ENCODE measurements at places on chromosomes 16 and 17. TPM values are rescaled to one million over a fixed set of nuclear protein-coding genes. Genes with fewer than 3 reads are reported as not detected.
A peak's percentile ranks its signal among the peaks of the same experiment; 100 is the strongest.

DNA sequence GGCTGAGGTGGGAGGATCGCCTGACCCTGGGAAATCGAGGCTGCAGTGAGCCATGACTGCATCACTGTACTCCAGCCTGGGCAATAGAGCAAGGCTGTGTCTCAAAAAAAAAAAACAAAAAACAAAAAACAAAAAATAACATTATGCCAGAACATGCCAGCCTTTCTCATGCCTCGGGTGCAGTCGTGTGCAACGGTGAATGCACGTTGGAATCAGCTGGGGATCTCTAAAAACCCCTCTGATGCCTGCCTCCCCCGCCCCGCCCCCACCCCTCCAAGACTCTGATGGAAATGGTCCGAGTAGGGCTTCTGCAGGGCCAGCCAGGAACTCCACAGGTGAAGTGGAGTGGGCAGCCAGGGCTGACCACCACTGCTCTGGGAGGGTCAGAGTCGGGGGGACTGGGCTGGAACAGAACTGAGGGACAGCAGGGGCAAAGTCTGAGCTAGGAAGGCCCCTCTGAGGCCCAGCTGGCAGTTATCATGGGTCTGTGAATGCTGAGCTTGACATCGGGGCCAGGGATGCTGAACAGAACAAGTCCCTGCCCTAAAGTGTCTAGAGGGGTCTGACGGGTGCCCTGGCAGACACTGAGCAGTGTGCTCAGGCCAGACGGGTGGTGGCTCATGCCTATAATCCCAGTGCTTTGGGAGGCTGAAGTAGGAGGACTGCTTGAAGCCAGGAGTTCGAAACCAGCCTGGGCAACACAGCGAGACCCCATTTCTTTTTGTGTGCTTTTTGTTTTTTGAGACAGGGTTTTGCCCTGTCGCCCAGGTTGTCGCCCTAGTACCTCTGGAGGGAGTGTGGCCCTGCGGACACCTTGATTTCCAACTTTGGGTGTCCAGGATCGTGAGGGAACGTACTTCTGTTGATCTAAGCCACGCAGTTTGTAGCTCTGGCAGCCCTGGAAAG is 193.4 kb upstream of the GSE1 start:
- no peak for DNase-seq

KRTAP4-6 gene
- polyA plus RNA-seq = not detected

ENDOV gene
- polyA plus RNA-seq = 10.1 TPM

HBA1 gene
- 0.77 TPM for polyA plus RNA-seq

DNA sequence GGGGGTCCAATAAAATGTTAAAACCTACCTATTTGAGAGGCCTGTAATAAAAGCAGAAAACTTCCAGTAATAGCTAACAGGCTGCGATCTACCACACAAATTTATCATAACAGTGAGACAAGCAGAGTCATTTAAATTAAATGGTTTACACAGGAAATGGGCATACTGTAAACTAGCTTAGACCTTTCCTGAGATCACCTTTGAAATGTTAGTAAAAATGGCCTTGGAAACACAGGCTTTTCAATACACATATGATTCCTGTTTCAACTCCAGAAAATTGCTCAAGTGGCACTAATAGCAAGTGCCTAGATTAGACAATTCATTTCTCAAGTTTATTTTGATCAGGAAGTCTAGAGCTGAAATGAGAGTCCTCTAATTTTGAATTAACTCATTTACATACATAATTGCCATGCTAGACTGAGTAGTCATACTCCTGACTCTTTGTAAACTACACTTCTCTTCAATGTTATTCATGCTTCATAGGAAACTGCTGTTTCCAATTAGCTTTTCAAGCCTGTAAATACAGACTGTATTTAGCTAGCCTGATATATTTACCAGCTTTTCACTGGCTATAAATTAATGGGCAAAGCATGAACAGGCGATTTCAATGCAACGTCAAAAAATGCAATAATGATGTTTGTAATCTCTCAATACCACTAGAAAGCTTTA is 43.3 kb downstream of the PARN start:
- no peak for DNase-seq

DNA sequence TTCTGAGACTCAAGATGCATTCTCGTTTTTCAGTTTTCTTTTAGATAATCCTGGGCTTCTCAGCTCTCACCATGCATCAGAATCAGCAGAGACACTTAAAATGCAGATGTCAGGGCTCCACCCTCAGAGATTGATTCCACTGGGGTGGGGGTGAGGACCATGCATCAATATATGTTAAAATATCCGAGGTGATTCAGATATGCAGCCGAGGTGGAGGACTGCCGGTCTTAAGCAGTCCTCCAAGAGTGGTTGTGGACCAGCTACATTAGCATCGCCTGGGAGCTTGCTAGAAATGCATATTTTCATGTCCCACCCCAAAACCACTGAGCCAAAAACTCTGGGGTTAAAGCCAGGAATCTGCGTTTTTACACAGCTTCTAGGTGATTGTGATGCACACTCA is 501.3 kb downstream of the CDH13 start:
- no peak for DNase-seq

HSD17B2 gene
- 8.0 TPM for polyA plus RNA-seq

TAT gene
- polyA plus RNA-seq = not detected

GRCh38 chr16:22813948-22814710 is at the start of gene HS3ST2:
Gene HS3ST2 (plus strand): TSS chr16:22814162. CDS start chr16:22814611, 449 bp downstream.
- peak; percentile 0 for DNase-seq

SLC6A2 gene
- not detected for polyA plus RNA-seq

NXPH3 gene
- 0.36 TPM for polyA plus RNA-seq

- peak; percentile 27 for DNase-seq
Measured at GRCh38 chr17:75191584-75191983, 8.8 kb upstream of the SUMO2 start.

GRCh38 chr16:27638833-27639560 is 89.1 kb downstream of the KATNIP start:
- no peak for DNase-seq

TOP3A gene
- polyA plus RNA-seq = 17.5 TPM

- DNase-seq = no peak
Measured at GRCh38 chr17:82287013-82287867, 13.7 kb upstream of the CSNK1D start.

CDR2L gene
- 9.7 TPM for polyA plus RNA-seq

DNA sequence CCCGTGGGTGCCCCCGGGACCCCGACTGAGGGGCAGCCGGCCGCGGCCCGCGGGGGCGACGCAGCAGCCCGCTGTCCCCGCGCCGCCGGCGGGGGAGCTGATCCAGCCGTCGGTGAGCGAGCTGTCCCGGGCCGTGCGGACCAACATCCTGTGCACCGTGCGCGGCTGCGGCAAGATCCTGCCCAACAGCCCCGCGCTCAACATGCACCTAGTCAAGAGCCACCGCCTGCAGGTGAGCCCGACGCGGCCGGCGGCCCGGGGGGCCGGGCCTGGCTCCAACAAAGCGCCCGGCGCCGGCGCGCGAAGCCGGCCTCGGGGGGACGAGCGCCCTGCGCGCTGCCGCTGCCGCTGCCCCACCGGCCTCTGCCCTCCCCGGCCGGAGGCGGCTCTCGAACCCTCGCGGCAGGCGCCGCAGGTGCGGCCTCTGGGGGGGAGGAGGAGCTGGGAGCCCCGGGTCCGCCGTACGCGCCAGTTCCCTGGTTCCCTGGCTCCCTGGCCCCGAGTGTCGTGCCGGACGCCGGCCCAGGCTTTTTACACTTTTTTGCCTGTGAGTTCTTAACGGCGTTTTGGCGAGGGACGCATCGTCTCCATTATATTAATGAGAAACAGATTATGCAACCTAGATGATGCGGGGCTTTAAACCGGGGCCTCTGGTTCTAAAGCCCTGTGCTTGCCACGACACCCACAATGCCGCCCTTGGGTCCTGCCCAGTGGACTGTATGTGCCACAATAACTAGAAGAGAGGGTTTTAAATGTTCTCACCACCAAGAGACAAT is 521 bp downstream of the ATMIN start:
- DNase-seq = peak; percentile 15

DNA sequence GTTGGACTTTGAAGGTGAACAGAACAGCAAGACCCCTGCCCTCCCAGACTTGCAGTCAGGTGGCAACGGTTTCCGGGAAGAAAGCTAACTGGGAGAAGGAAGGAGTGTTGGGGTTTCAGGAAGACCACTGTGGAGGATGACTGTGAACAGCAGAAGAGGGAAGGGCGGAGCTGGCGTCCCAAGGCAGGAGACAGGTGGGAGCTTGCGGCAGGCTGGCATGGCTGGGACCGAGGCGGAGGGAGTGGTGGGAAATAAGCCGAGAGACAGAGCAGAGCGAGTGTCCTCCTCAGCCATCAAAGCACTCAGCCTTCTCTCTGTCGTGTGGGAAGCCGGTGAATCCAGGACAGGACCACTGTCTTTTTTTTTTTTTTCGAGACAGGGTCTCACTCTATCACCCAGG is 108.5 kb upstream of the CACNG5 start:
- no peak for DNase-seq

CASKIN2 gene
- polyA plus RNA-seq = 3.4 TPM

- DNase-seq = no peak
Measured at GRCh38 chr16:11401161-11402050, 56.1 kb downstream of the RMI2 start.

ACE gene
- polyA plus RNA-seq = 0.92 TPM

HSD3B7 gene
- polyA plus RNA-seq = 13.2 TPM

OR1F1 gene
- 0.07 TPM for polyA plus RNA-seq

DNA sequence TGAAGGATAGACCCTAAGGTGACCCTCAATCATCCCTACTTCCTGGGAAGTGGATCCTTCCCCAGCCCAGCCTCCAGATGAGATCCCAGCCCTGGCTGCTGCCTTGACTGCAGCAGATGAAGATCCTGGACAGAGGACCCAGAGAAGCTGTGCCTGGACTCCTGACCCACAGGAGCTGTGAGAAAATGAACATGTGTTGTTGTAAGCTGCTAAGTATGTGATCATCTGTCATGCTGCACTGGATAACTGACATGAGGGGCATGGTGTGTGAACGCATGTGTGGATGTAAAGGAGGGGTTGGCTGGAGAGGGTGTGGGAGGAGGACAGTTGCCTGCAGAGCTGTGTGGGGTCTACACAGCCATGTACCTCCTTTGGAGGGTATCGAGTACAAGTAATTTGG is 69.3 kb downstream of the SLC5A11 start:
- no peak for DNase-seq

- DNase-seq = no peak
Measured at GRCh38 chr16:15954814-15955151, 5.4 kb downstream of the ABCC1 start.

DNA sequence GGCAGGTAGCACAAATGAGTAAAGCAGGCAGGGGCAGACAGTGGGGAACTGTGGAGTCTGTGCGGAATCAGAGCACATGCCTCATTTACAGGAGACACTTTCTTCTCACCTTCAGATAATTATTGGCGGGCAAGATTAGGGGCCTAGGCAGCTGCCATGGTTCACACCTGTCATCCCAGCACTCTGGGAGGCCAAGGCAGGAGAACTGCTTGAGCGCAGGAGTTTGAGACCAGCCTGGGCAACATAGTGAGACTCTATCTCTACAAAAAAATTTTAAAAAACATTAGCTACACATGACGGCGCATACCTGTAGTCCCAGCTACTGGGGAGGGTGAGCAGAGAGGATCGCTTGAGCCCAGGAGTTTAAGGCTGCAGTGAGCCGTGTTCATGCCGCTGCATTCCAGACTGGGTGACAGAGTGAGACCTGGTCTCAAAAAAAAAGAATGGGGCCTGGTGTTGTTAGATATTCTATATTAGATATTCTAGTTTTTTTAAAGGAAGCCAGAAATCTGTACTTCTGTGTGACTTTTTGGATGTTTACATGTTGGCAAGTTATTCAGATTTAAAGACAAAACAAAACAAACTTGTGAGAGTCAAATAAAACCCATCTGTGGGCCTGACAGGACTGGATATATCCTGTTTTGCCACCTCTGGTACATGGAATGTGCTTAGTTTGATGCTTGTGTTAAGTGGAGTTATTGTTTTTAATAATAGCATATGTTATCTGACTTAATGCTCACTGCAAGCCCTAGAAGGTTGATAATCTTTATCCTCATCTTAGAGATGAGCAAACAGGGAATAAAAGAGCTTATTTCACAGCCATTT is 4.9 kb upstream of the LPCAT2 start:
- DNase-seq = no peak

- peak; percentile 94 for DNase-seq
Measured at GRCh38 chr17:81553616-81554181, 1.5 kb upstream of the FAAP100 start.

- peak; percentile 38 for DNase-seq
Measured at GRCh38 chr17:7888184-7888920, at the start of gene CHD3. Gene CHD3 (plus strand): TSS chr17:7888789. CDS start chr17:7889001, 212 bp downstream.

- DNase-seq = no peak
Measured at GRCh38 chr17:48520631-48521079, 10.2 kb downstream of the HOXB1 start.
